ENCODE measurements at places on chromosomes 2 and 18. TPM values are rescaled to one million over a fixed set of nuclear protein-coding genes. Genes with fewer than 3 reads are reported as not detected.
A peak's percentile ranks its signal among the peaks of the same experiment; 100 is the strongest.

The TBR1 gene
- total RNA-seq: not detected

The NAT8 gene
- total RNA-seq: not detected

The MOCOS gene
- total RNA-seq: 5.3 TPM

The WDPCP gene
- total RNA-seq: 7.3 TPM

The SLC38A11 gene
- not detected for total RNA-seq

DNA sequence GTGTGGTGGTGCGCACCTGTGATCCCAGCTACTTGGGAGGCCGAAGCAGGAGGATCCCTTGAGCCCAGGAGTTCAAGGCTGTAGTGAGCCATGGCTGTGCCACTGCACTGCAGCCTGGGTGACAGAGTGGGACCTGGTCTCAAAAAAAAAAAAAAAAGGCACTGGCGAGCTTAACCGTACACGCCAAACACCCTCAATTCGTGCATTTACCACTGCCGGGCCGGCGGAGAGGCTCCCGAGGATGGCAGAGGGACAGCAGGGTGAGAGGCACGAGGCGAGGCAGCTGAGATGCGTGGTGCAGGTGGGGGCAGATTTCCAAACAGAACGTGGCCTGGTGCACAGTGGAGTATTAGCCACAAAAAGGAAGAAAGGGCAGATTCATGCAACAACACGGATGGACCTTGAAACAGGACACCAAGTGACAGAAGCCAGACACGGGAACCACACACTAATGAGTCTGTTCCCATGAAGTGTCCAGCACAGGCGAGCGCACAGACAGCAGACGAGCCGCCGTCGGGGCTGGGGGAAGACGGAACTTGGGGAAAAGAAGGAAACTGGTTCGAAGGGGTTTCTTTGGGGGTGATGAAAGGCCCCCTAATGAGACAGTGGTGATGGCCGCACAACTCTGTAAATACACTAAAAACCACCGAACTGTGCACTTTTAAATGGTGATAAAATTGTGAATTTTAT, 27.4 kb downstream of the SLC66A2 start:
- no peak overlapping the region for H3K4me3 ChIP-seq
- H3K36me3 ChIP-seq: peaks cover 4% of the 10 kb centered on the region
- H3K27ac ChIP-seq: no peak overlapping the region
- H3K27me3 ChIP-seq: no peaks in the 10 kb centered on the region
- DNase-seq: no peak

DNA sequence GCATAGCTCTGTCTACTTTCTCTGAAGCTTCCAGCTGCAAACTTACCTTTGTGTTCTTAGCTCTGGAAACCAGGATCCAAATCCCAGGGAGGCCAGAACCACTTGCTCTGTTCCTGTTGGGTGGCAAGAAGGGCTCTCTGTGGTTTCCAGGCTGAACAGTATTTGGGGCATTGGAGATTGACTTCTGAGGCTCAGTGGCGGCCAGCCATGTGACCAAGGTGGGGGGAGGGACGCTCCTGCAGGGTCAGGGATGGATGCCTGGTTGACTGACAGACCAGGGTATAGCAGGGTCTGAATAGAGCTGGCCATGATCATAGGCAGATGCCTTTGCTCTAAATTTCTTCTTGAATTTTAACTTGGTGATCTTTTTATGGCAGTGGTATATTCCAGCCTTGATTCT, 15.1 kb downstream of the SLC4A5 start:
- H3K4me3 ChIP-seq: no peak overlapping the region
- DNase-seq: peak; percentile 30
- H3K27ac ChIP-seq: no peak overlapping the region
- H3K27me3 ChIP-seq: peaks cover 6% of the 10 kb centered on the region

GRCh38 chr2:164701565-164701964, 80.3 kb upstream of the GRB14 start:
- no peaks in the 10 kb centered on the region for H3K4me1 ChIP-seq
- no peaks in the 10 kb centered on the region for H3K36me3 ChIP-seq
- H3K4me3 ChIP-seq: no peak overlapping the region
- no peak overlapping the region for H3K27ac ChIP-seq
- no peaks in the 10 kb centered on the region for H3K27me3 ChIP-seq

GRCh38 chr2:152890736-152891135, 172.3 kb downstream of the ARL6IP6 start:
- DNase-seq: no peak
- H3K4me3 ChIP-seq: no peak overlapping the region
- H3K36me3 ChIP-seq: no peaks in the 10 kb centered on the region
- no peaks in the 10 kb centered on the region for H3K4me1 ChIP-seq

DNA sequence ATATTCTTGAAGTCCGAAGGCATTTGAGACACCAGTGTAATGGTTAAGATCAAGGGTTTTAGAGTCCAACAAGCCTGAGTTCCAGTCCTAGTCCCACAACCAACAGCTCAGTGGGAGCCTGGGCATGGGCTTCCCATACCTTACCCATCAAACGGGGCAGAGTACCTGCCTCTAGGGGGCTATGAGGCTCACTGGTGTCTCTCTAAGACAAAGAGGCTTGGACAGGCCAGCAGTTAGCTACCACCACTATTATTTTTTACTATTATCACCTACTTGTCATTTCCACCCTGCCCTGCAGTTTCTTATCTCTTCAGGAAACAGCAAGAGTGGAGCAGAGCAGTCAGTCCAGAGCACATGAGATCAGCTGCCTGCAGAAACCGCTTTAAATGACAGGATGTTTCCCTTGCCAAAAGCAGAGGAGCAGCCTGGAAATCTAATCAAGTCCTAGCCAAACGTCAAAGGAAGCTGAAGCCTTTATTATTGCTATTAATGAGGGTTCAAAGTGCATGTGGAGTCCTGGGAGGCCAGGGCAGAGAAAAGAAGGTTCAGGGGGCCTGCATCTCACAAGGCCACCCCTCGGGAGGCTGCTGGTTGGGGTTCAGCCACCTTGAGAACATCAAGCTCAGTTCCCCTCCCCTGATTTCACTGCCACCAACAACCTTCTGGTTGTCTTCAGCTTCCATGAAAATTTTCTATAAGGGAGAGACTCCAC, 66.6 kb downstream of the STPG4 start:
- no peak overlapping the region for H3K4me3 ChIP-seq
- H3K27me3 ChIP-seq: peaks cover 16% of the 10 kb centered on the region
- 0 out of 2 replicates have a peak, but pooled peaks cover 2% of the 10 kb centered on the region for H3K4me1 ChIP-seq
- H3K27ac ChIP-seq: no peak overlapping the region

GRCh38 chr2:45458909-45459563, 152.0 kb downstream of the SRBD1 start:
- peaks cover 38% of the 10 kb centered on the region for H3K4me1 ChIP-seq
- H3K36me3 ChIP-seq: peaks cover 4% of the 10 kb centered on the region
- H3K4me3 ChIP-seq: no peak overlapping the region
- peak overlapping the region; percentile 63 for H3K27ac ChIP-seq

DNA sequence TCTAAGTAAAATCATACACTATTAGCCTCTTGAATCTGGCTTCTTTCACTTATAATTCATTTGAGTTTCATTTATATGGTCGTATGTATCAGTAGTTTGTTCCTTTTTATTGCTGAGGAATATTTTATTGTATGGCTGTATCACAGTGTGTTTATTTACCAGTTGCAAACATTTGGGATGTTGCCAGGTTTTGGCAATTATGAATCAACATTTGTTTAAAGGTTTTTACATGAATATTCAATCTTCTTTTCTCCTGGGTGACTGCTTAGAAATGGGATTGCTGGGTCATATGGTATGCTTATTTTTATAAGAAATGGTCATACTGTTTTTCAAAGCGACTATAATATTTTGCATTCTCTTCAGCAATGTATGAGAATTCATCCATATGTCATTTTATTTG, 107.9 kb downstream of the PMAIP1 start:
- no peaks in the 10 kb centered on the region for H3K4me1 ChIP-seq
- no peak for DNase-seq
- H3K36me3 ChIP-seq: peaks cover 16% of the 10 kb centered on the region
- no peaks in the 10 kb centered on the region for H3K27me3 ChIP-seq

DNA sequence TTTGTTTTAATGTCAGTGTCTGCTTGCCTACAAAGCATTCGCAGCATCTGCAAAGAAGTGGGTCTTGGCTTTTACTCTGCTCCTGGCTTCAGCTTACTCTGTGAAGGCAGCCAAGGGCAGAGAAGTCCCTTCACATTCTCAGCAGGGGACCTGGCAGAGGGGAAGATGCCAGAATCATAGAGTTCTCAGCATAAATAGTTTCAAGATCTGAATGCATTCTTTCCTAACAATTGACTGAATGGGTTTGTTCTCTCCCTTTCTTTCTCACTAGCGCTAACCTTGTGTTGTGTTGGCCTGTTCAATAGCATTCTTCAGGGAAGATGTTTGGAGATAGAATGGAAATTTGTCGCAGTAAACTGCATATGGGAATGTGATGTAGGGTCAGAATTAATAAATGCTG, 106.9 kb downstream of the FARSB start:
- no peak overlapping the region for H3K4me3 ChIP-seq
- H3K27me3 ChIP-seq: peaks cover 4% of the 10 kb centered on the region
- peaks cover 25% of the 10 kb centered on the region for H3K4me1 ChIP-seq
- no peaks in the 10 kb centered on the region for H3K36me3 ChIP-seq
- peak; percentile 43 for DNase-seq

GRCh38 chr2:10124538-10125045, 2.1 kb downstream of the RRM2 start:
- H3K4me3 ChIP-seq: peak overlapping the region; percentile 91
- no peak for DNase-seq

GRCh38 chr2:86703704-86704361, 16.3 kb upstream of the RMND5A start:
- H3K4me3 ChIP-seq: no peak overlapping the region
- no peak for DNase-seq
- H3K27ac ChIP-seq: no peak overlapping the region
- no peaks in the 10 kb centered on the region for H3K27me3 ChIP-seq

GRCh38 chr2:55947752-55948151, 24.2 kb upstream of the EFEMP1 start:
- H3K27me3 ChIP-seq: no peaks in the 10 kb centered on the region
- DNase-seq: no peak
- 0 out of 2 replicates have a peak, but pooled peaks cover 4% of the 10 kb centered on the region for H3K4me1 ChIP-seq
- no peaks in the 10 kb centered on the region for H3K36me3 ChIP-seq
- no peak overlapping the region for H3K4me3 ChIP-seq

- no peak overlapping the region for H3K27ac ChIP-seq
- DNase-seq: no peak
- H3K36me3 ChIP-seq: no peaks in the 10 kb centered on the region
- peaks cover 23% of the 10 kb centered on the region for H3K4me1 ChIP-seq
- no peaks in the 10 kb centered on the region for H3K27me3 ChIP-seq
- no peak overlapping the region for H3K4me3 ChIP-seq
These were observed 157.8 kb downstream of the BCL2 start for GRCh38 chr18:63161761-63162195.

DNA sequence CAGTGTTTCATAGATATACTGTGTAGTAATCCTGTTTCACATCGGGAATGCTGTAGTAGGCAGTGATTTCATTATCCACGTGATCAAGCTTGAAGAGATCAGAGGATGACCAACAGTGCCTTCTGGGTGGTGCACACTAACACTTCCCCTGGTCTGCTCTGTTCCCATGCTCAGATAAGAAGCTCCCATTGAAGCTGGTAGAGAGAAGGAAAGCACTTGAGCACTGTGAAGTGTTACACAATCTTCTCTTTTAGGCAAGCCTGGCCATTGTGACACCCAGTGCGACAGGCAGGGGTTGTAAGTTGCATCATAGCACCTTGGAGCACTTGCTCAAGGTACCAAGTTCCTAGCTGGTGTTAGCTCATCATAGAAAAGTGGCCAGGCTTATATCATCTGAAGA, 30.6 kb upstream of the GPD2 start:
- no peaks in the 10 kb centered on the region for H3K27me3 ChIP-seq
- DNase-seq: no peak
- H3K4me3 ChIP-seq: no peak overlapping the region
- peaks cover 12% of the 10 kb centered on the region for H3K4me1 ChIP-seq
- no peaks in the 10 kb centered on the region for H3K36me3 ChIP-seq

DNA sequence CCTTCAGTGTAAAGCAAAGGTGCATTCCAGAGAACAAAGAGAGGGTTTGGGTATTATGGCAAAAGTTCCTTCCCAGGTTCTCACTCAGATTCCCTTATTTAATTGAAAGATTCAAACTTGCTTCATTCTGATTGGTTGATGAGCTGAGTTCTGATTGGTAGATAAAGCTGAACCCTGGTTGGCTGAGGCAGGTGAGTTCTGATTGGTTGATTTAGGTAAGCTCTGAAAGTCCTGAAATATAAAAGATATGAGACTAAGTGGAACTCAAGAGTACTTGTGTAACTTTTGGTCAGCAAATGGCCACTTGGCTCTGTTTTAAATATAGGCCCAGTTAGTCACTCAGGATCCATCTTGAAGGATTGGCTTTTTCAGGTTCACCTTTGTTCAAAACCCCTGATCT, 99.8 kb upstream of the FBXO11 start:
- H3K4me1 ChIP-seq: no peaks in the 10 kb centered on the region
- H3K27ac ChIP-seq: no peak overlapping the region
- DNase-seq: no peak
- no peaks in the 10 kb centered on the region for H3K36me3 ChIP-seq
- no peak overlapping the region for H3K4me3 ChIP-seq

DNA sequence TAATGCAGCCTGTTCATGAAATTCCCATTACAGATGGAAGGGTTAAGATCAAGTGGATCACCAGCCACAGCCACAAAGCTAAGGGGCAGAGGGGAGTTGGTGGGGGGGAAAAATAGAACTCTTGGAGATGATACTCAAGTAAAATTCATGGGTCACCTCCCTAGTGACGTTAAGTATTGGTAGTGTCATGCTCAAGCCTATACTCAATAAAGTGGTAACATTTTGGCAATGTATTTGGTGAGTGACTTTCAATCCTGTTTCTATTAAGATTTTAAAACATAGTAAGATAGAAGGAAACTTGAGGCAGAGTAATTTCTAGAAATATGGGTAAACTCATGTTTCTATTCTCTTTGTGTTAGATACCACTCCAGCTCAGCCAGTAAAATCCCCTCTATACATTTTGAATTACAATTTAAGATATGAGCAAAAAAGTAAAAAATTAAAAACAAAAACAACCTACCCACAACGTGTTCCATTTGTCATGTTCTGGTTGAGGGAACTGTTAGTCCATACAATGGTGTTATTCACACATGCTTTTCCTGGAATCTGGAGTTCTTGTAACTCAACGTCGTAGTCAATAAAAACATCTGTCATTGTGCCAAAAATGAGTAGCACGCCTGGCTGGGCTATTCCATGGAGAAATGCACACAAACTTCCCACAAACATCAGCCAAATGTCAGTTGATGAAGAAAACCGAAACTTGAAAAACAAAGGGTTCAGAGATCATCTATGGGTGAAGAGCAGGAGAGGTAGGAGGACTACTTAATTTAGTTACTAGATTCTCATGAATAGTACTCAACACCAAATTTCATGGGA, 18.1 kb downstream of the ABCB11 start:
- no peak overlapping the region for H3K27ac ChIP-seq
- no peak overlapping the region for H3K4me3 ChIP-seq
- no peaks in the 10 kb centered on the region for H3K27me3 ChIP-seq

DNA sequence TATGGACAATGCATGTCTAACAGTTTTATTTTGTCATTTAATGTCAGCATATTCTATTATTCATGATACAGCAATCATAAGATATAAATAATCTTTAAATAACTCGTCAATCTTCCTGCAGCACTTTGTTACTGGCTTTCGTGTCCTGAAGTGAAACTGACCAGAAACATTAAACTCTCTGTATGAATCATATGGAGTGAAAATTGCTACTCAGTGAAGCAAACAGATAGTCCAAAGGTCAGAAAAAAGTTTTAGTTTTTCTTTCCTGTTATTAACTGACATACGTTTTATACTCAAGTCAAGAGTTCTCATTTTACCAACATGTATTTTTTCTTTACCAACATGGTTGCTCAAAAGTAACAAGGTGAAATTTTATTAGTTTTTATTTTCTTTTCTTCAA, 106.8 kb upstream of the GALNT5 start:
- no peaks in the 10 kb centered on the region for H3K36me3 ChIP-seq
- H3K27ac ChIP-seq: no peak overlapping the region
- H3K4me3 ChIP-seq: no peak overlapping the region
- H3K27me3 ChIP-seq: no peaks in the 10 kb centered on the region

- peaks cover 11% of the 10 kb centered on the region for H3K4me1 ChIP-seq
- H3K4me3 ChIP-seq: no peak overlapping the region
- H3K27ac ChIP-seq: no peak overlapping the region
- peaks cover 8% of the 10 kb centered on the region for H3K36me3 ChIP-seq
- no peak for DNase-seq
These were observed 308.7 kb downstream of the LRATD1 start for GRCh38 chr2:14941151-14941631.

Measured in WTC11 (cell line).